H4 (cell line): ENCODE measurements at places on chromosomes 12 and 14. TPM values are rescaled to one million over a fixed set of nuclear protein-coding genes. Genes with fewer than 3 reads are reported as not detected.

GRCh38 chr12:105292705-105293104, 37.8 kb upstream of the C12orf75 start:
- no peak for DNase-seq

GRCh38 chr12:110813285-110813684, 33.5 kb upstream of the CCDC63 start:
- DNase-seq: no peak

GRCh38 chr14:67167420-67168109, 21.7 kb upstream of the GARIN2 start:
- no peak for DNase-seq

The LRTM2 gene
- not detected in 2 replicates for total RNA-seq

The SLC16A7 gene
- 10.8 and 21.9 TPM in 2 replicates for total RNA-seq

The MUCL1 gene
- total RNA-seq: not detected in 2 replicates
